H7 (cell line): ENCODE measurements at places on chromosomes 16 and 17. TPM values are rescaled to one million over a fixed set of nuclear protein-coding genes. Genes with fewer than 3 reads are reported as not detected.

The ATAD5 gene
- total RNA-seq: 7.7 and 14.3 TPM in 2 replicates

The RPRML gene
- 1.8 TPM in 2 replicates for total RNA-seq

The GPATCH8 gene
- 16.9 and 23.2 TPM in 2 replicates for total RNA-seq

The P2RX1 gene
- 0.10 and 0.33 TPM in 2 replicates for total RNA-seq

The FOXC2 gene
- total RNA-seq: 0.62 TPM in 1 of 2 replicates, not detected in the other

The ABI3 gene
- 1.9 and 2.7 TPM in 2 replicates for total RNA-seq

The TNFRSF17 gene
- not detected in 2 replicates for total RNA-seq

The TLE7 gene
- total RNA-seq: not detected in 2 replicates

The CCDC154 gene
- 0.11 TPM in 1 of 2 replicates, not detected in the other for total RNA-seq

The SLC38A8 gene
- not detected in 2 replicates for total RNA-seq

The STX1B gene
- 1.3 and 4.1 TPM in 2 replicates for total RNA-seq

The KRT27 gene
- total RNA-seq: not detected in 2 replicates

The CCL7 gene
- total RNA-seq: not detected in 2 replicates

The SLC16A5 gene
- total RNA-seq: 28.2 and 38.8 TPM in 2 replicates

The GRAP gene
- total RNA-seq: 0.15 and 0.66 TPM in 2 replicates

The MILR1 gene
- 0.70 and 1.5 TPM in 2 replicates for total RNA-seq
